ENCODE measurements at places on chromosomes 11 and 22. TPM values are rescaled to one million over a fixed set of nuclear protein-coding genes. Genes with fewer than 3 reads are reported as not detected.

Gene KCNK7
- 18.6 TPM for total RNA-seq

Gene MRGPRF
- total RNA-seq: 1.8 TPM

GRCh38 chr11:103086461-103086860 lies 5.5 kb downstream of the DCUN1D5 start:
- no peak for DNase-seq

- no peak for DNase-seq
These were observed 6.9 kb upstream of the TUBA8 start for GRCh38 chr22:18103527-18104269.

GRCh38 chr22:30582051-30582450 lies 7.6 kb upstream of the GAL3ST1 start:
- DNase-seq: no peak

DNA sequence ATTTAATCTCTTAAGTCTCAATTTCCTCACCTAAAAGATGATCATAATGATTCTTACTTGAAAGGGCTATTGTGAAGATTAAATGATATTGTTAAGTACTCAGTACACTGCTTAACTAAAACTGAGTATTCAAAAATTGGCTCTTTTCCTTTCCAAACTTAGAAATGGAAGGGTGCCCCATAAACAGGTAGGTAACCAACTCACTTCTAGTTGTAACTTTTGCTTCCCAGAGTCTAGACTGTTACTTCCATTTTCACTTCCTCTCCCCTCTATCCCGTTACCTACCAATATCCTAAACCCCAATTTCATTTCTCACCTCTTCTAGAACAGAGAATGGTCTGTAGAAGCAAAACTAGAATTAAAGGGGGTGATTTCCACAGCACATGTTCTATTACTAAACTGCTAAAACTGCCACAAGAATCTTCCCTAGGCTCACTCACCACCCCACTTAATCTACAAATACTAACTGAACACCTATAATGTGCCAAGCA lies 50.0 kb downstream of the RRAS2 start:
- DNase-seq: no peak

Gene DCUN1D5
- 57.5 TPM for total RNA-seq

Gene HEPACAM
- 0.70 TPM for total RNA-seq

DNA sequence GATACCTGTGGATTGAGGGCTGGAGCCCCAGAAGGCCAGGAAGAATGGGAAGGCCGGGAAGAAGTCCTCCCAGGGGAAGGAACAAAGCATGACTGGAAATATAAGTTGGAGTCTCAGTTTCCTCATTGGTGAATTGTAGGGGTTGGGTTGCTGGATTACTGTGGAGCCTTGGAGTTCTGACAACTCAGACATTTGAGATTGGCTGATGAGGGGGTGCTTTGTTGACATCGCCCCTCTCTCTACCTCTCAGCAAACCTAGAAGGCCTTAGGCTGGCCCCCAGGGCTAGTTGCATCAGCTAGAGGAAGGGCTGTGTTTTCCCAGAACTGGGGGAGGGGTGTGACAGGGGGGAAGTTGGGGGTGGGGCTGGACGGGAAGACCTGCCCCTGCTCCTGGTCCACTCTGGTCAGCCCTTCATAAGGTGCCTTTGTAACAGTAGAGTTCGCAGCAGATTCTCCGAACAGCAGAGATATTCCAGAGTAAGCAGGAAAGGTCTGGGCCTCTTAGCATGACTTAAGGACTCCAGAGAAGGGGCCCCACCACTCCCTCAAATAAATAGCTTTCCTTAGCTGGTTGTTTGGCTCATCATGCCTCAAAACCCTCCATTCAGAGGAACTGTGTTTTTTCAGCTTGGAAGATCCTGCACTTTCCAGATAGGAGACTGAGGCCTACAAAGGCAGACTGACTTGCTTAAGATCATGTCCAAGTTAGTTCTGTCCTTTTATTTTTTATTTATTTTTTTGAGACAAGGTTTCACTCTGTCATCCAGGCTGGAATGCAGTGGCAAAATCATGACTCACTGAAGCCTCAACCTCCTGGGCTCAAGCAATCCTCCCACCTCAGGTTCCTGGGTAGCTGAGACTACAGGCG lies 12.5 kb upstream of the THRSP start:
- no peak for DNase-seq

DNA sequence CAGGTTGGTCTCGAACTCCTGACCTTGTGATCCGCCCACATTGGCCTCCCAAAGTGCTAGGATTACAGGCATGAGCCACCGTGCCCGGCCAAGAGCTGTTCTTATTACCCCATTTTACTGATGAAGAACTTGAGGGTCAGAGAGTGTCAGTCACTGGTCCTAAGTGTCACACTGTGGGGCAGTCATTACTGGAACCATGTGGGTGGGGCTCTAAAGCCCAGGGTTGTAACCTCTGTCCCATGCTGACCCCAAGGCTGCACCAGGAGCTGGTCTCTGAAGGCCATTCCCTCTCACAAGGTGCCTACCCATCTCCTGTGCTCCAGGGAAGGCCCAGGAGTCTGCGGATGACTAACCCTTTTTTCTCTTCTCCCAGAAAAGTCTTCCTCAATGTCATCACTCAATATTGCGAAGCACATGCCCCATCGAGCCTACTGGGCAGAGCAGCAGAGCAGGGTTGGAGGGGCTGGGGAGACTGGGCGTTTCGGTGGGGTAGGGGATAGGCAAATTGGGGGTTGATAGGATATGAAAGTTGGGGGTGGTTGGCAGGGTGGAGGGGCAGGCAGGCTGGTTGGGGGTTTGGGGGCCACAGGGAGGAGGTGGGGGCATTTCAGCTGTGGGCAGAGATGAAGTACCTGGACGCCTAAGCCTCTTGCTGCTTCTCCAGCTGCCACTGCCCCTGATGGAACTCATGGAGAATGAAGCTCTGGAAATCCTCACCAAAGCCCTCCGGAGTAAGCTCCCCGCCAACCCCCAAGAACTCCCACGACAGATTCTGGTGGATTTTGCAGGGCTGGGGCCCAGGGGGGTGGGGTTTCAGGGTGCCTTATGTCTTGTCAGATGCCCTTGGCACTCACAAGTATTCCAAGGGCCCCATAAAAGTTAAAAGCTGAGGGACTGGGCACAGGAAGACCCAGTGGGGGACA lies 2.0 kb upstream of the ESRRA start:
- no peak for DNase-seq

DNA sequence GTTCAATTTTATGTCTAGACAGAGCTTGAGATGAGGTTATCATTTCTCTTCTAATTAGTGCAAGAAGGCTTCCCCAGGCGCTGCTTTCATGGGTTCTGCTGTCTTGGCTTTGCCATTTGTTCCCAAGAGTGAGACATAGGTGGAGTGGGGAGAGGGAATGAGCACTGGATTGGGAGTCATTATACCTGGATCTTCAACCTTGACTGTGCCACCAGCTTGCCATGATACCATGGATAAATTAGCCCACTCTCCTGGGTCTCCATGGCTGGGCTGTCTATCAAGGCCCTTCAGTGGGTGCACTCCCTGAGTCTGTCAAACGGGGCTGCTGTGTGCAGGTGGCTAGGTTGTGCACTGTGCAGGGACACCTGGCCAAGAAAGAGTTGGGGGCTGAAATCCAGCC lies 15.6 kb upstream of the NECTIN1 start:
- DNase-seq: no peak

GRCh38 chr11:114027926-114028325 lies 31.6 kb upstream of the ZBTB16 start:
- no peak for DNase-seq

DNA sequence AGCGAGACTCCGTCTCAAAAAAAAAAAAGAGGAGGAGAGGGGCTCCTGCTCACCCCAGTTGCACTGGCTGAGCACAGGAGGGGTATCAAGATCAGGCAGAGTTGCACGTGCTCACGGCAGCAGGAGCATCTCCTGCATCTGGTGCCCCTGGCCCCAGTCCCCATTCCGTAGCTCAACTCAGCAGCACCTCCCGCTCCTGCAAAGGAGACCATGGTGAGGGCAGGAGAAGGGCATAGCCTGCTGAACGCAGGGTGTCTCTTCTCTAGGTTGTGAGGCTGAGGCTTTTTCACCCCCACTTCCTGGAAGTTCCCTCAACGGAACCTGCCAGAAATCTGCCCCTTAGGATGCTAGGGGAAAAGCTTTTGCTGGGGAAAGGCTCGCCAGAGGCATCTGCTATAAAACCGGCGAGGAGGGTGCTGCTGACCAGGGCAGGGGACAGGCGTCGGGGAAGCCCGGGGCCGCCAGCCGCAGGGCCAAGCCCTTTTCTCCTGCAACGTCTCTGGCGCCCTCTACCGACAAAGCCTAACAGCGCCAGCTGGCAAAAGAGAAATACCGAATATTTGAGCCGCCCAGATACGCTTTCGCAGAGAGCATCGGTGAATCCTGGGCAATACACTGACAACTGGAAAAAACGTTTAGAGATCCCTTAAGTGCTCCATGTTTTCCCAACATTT lies 1.0 kb upstream of the PPP6R2 start:
- peak; percentile 86 for DNase-seq

DNA sequence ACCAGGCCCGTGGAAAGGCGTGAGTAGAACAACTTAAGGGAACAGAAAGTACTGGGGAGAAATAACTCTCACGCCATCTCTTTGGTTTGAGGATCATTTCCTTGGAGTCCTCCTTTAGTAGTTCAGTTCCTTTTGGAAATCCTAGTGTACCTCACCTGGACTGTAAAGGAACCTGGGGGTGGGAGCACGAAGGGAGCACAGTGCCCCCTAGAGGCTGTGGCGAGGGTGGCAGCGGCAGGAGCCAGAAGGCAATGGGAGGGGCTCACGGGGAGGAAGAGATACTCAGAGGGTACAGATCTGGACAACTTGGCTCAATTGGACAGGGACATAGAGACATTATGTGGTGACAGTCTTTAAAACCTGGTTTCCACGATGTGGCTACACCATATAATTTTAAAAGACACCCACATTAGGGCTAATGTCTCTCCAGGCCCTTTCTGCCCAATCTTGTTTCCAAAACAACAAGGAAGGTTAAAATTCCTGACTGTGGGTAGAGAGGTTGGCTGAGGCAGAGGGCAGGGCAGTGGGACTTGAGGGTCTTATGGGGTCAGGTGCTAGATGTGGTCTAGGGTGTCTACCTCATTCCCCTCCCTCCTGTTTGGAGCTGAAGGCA lies 87.0 kb downstream of the CSNK2A3 start:
- DNase-seq: peak; percentile 38

- no peak for DNase-seq
These were observed 4.0 kb upstream of the MCAM start for GRCh38 chr11:119320776-119321524.

DNA sequence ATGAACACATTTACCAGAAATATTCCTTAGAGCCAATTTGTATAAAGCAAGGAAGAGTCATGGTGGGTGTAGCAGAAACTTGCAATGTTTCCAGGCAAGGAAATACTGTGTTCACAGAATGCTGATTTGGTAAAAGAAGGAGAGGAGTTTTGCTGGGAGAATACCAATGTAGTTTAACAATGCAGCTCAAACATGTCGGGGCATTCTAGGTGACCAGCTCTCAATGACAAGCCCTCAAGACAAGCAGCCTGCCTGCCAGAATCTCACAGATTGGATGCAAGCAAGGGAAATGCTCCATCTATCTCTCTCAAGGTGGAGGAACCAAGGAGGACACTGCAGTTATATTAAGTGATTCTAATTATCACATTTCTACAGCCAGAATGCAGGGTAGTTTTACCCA lies 190.4 kb downstream of the MAML2 start:
- no peak for DNase-seq

DNA sequence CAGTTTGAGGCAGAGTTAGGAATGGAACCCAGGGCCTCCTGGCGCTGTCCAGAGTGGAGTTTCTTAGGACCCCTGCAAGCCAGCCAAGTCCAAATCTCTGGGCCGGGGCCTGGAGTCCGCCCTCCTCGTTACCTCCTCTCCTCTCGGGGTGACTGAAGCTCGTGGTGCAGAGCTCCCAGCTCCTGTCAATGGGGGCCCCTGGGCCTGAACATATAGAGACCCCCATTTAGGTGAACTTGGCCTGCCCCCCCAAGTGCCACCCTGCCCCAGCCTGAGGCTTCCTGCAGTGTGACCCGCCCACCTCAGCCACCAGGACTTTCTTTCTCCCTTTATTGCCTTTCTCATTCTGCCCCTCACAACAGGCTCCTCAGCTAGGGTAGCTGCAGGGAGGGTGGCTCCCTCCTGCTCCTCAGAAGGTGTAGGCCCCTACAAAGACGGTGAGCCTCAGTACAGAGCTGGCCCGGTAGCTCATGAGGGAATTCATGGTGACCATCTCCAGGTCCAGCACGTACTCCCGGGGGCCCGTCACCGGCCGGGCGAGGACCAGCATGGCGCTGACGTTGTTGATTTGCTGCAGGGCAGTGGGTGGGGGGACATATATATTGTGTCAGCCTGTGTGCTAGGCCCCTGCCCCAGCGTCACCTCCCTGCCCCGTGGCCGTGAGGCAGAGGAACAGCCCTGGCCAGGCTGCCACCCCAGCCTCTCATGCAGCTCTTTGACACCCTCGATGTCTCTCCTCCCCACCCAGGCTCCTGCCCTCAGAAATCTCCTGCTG lies 5.9 kb downstream of the EFEMP2 start:
- no peak for DNase-seq

GRCh38 chr11:118565051-118565450 lies 680 bp downstream of the IFT46 start:
- DNase-seq: no peak

- no peak for DNase-seq
These were observed 87.0 kb upstream of the CLNS1A start for GRCh38 chr11:77724636-77725035.

DNA sequence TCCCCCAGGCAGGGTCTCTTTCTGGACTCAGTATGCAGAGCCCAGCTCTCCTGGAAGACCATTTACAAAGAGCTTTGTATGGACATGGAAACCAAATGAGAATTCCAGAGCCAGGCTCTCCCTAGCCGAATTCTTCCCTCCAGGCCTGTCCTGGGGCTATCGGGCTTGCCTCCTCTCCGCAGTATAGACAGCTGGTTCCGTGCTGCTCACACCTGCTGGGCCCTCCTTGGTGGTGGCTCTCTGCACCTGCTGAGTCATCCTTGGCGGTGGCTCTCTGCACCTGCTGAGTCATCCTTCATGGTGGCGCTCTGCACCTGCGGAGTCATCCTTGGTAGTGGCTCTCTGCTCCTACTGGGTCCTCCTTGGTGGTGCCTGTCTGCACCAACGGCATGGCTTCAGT lies 743.5 kb downstream of the BRD1 start:
- DNase-seq: no peak

DNA sequence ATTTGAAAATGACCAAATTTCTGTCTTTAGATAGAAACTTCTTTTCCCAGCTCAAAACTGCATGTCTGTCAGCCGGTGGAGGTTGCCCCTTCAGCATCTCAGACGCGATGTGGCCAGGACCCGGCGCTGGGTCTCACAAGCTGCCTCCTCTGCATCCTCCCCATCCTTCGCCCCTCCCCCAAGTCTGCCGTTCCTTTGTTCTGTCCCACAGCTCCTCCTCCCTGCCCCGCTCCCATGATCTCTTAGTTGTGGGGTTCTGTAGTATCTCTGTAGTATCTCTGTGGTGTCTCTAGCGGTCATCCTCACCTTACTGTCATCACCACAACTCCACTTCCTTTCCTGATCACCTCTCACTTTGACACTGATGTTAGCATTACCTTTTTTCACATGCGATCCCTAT lies 49.9 kb downstream of the TRAF6 start:
- no peak for DNase-seq

Gene NRIP3
- 0.10 TPM for total RNA-seq

GRCh38 chr11:111137846-111138245 lies 107.7 kb upstream of the POU2AF2 start:
- DNase-seq: no peak

Gene NPTXR
- 0.25 TPM for total RNA-seq
